NCI-H510A (cell line): ENCODE measurements at places on chromosomes 5 and 9.

GRCh38 chr5:126449751-126450271 lies 26.6 kb downstream of the GRAMD2B start:
- DNase-seq = no peak

- DNase-seq = no peak
Measured at GRCh38 chr9:93295031-93295430, 111.1 kb downstream of the WNK2 start.

GRCh38 chr9:106846857-106847256 lies 16.1 kb upstream of the ZNF462 start:
- no peak for DNase-seq

- DNase-seq = no peak
Measured at GRCh38 chr5:142082182-142082781, 26.3 kb upstream of the NDFIP1 start.

DNA sequence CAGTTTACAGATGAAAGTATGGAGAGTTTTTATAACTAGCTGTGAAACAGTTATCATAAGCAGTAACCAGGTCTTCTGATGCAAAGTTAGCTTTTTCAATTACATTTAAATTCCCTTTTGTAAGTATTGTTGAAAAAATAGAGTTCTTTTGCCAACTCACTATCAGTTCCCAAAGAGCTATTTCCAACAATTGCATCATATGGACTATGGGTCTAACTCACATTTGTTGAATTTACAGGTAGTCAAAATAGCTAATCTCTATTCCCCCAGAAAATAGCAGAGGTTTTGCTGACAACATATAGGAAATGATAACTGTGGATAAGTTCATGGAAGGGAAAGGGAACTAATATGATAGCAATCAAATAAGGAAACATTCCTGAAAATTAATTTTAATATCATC lies 1.4 kb downstream of the SPINK1 start:
- no peak for DNase-seq

DNA sequence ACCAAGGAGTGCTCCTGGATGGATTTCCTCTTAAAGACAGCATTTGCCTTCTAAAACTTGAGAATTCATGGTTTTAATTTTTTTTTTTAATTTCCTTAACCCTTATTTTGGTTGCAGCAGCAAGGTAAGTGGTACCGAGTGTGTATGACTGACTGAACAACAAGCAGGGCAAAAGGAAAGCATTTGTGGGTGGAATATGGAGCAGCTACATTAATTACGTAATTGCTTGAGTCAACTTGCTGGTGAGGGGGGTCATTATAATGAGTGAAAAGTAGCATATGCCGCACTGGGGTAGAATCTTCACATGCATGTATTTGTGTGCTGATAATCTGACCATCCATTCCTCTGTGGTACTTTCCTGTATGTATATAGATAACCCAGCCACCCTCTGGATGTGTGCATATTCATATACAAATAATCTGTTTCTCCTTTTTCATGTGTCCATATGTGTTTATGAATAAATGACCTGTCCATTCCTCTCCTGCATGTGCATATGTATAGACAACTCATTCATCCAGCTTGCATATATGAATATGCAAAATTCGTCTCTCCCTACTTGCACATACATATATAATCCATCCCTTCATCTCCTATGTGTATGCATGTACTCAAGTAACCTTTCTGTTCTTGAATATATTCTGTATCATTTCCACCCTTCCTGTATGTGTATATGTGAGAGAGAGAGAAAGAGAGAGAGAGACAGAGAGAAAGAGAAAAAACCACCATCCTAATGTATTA lies 147.5 kb upstream of the RUSC2 start:
- no peak for DNase-seq

DNA sequence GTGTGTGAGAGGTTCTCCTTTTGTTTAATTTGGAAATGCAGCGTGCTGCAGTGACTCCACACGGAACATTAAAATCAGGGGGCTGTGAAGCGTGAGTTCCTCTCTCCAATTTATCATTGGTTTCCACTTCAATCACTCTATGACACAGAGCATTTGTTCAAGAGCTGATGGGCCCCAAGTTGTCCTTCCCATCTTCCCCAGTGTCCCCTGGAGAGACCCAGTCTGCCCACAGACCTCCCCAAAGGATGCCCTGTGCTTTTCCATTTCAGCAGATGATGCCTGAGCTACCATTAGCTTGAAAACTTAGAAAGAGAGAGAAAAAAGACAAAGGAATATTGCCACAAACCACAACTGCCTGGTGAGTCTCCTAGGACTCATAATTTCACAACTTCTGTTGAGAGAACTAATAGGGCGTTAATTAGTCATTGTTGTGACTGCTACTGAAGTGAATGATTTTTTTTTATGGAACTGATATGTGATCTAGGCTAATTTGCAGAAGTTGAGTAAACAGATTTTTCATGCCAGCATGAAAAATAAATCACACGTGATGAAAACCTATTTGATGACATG lies 772.7 kb downstream of the SEMA5A start:
- no peak for DNase-seq

DNA sequence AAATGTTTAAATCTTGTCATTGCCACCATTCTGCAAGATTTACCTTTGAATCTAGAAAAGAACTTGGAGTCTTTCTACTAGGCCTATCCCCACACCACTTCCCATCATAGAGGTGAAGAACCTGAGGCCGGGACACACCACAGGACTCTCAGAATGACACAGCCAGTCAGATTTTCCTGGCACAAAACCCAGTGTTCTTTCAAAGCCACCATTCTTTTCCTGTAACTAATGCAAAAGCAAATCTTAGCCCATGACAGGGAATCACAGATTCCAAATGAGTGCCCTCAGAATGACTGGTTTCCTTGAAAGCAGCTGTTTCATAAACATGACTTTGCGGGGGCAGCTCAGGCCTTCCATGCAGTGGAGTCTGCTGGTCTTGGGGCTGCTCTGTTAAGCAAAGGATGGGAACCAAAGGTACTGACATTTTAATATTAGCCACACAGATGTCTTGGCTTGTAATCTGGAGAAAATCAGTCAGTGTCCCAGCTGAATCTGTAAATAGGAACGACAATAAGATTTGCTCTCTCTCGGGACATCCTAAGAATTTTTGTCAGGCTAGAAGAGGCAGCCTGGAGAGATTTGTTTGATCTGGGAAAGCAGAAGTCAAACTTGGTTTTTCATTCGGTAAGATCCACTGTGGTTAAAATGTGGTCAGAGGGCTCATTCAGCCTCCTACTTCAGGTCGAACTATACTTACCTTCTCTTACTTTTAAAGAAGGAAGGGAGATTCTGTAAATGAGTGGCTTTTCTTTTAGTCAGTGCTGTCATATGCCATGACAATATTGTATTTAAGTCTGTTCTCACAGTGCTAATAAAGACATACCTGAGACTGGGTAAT lies 115.1 kb downstream of the PALM2AKAP2 start:
- DNase-seq = no peak

DNA sequence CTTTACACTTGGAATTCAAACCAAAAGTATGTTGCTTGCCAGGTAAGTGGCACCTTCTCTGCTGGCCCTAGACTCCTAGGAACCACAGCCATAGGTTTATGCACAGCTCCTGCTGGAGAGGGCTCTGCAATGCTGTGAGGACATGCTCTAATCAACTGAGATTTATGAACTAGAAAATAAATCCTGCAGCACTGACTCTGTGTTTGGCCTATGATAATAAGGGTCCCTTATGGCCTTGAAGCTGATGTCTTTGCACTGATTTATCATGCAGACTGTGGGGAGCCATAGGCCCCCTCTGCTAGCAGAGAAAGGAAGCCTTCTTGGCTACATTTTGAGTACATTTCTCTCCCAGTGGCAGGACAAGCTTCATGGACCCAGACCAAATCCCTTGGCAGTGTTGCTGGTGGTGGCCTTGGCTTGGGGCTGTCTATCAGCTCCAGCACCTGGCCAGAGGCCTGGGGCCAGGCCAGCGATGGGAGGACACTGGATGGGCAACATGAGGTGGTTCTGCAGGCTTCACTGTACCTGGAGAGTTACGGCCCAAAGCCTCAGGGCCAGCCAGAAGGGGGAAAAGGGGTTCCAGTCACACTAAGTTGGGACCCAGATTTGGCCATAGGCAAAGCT lies 178.0 kb downstream of the SEMA6A start:
- DNase-seq = no peak

- no peak for DNase-seq
Measured at GRCh38 chr9:137427454-137428310, 4.5 kb downstream of the NOXA1 start.

- no peak for DNase-seq
Measured at GRCh38 chr5:131413605-131414559, 150.0 kb downstream of the CDC42SE2 start.

DNA sequence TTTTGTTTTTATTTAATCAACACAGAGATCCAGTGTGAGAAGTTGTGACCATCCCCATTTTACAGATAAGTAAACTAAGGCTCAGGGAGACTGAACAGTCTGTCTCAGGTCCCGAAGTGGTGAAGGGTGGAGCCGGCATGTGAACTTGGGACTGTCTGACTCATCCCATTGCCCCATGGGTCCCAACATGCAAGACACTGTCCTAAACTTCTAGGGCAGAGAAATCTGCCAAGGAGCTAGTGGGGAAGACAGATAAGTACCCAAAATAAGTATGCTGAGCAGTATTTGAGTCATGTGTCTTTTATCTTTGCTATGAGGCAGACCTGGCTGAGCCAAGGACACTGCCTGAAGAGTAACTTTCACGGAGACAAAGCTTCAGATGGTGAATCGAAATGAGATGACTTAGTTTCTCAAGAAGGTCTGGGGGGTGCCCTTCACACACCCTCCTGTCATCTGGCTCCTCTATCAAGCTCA lies 64.3 kb upstream of the SLC25A51 start:
- no peak for DNase-seq

GRCh38 chr5:7410936-7411511 lies 15.1 kb downstream of the ADCY2 start:
- no peak for DNase-seq

GRCh38 chr5:42991404-42992087 lies 48.6 kb downstream of the ANXA2R start:
- DNase-seq = no peak

GRCh38 chr5:151238303-151238741 lies 14.4 kb upstream of the CCDC69 start:
- DNase-seq = no peak
